ENCODE measurements at places on chromosomes 2 and 18.
A peak's percentile ranks its signal among the peaks of the same experiment; 100 is the strongest.

DNA sequence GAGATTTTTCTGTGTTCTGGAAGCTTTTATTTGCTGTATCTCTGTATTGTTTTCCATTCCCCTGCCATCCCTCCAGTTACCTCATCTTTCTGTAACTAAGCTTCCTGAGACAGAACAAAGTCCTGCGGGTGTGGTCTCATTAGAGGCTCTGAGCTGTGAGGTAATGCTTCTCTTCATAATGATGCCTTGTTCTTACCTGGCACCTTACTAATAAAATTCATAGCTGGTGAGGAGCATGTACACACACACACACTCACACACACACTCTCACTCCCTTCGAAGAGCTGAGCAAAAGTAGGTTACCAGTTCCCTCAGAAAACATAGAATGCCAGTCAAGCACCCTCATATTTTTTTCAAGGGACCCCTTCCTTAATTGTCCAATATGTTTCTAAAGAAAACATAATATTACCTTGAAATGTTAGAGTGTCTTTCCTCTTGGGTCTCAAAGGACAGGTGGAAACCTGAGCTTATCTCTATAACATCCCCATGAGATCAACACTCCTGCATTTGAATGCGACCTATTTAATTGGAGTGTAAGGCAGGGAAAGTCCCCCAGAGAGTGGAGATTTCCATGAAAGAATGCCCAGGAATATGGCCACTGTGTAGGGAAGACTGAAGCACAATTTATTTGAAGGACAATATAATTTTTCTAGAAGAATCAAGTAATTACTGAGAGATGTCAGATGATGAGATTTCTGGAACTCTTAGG, 161.6 kb upstream of the NCK2 start:
- DNase-seq = no peak

GRCh38 chr2:28582595-28582994, 86.7 kb downstream of the PLB1 start:
- no peak for DNase-seq

DNA sequence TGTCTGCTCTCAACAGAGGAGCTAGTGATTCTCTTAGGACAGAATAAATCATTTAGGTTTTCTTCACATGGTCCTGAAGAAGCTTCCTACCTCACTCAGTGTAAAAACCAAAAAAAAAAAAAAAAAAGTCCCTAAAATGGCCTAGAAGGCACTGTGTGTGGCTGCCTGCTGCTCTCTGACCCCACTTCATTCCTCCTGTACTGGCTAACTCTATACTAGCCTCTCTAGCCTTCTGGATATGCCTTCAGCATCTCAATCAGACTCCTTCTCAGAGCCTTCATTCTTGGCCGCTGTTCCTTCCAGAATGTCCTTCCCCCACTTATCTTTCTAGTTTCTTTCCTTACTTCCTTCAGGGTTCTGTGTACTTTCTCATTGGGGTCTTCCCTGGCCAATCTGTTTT, 82.1 kb downstream of the CERS6 start:
- no peak for DNase-seq

DNA sequence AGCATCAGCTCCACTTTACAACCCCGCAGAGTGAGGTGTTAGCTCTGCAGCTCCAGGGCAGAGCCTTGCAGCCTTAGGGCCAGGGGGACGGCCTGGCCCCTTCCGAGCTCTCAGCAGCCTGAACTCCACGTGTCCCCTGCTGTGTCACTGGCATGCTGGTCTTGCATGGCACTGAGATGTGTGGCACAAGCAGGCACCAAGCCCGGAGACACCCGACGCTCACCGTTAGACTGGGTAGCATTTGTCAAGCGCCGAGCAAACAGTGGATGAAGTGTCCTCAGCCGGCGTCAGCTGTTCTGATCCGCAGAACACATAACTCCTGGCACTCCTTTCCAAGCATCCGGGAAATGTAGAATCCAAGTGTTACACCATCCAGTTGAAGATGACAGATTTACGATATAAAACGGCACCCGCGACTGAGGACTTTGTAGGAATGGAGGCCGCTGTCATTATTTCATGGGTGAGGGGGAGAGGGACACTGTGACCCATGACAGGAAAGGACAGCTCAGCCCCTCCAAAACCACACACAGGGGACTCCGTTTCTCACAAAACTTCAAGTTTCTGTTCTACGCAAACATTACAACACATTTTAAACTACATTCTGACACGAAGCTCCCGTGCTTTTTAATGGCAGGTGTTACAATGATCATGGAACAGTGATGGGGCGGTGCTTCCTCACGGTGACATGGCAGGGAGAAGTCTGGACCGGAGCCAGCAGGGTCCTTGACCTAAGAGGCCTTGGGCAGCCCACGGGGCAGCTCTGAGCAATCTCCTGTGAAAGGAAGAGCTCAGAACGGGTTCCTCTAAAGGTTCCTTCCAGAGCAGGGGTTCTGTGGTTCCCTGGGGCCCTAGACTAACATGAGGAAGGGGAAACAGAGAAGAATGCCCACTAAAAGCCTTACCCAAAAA, 89.4 kb downstream of the HDAC4 start:
- peak; percentile 35 for DNase-seq

- no peak for DNase-seq
Measured at GRCh38 chr18:24593401-24593800, 133.0 kb downstream of the HRH4 start.

DNA sequence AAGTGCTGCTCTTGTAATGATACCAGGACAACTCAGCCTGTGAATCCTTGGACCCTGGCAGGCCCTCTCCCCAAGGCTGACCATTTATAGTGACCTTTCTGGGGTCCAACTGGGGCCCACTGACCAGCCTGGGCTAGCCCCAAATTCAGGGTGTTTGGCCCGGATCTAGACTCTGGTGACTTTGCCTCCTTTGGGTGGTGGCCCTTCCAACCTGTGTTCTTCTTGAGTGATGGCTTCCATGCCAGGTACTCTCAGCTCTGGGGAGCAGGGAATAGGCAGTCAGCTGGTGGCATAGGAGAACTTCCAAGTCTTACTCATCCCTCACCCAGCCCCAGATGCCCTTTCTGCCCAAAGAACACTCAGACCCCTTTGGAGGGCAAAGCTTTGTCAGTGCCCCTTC, 10.3 kb downstream of the MYO7B start:
- DNase-seq = no peak

- DNase-seq = no peak
Measured at GRCh38 chr18:2826581-2826980, 20.2 kb upstream of the EMILIN2 start.

GRCh38 chr2:119809339-119810048, 49.8 kb downstream of the PTPN4 start:
- DNase-seq = no peak

- no peak for DNase-seq
Measured at GRCh38 chr2:134310107-134311079, 56.5 kb downstream of the MGAT5 start.

DNA sequence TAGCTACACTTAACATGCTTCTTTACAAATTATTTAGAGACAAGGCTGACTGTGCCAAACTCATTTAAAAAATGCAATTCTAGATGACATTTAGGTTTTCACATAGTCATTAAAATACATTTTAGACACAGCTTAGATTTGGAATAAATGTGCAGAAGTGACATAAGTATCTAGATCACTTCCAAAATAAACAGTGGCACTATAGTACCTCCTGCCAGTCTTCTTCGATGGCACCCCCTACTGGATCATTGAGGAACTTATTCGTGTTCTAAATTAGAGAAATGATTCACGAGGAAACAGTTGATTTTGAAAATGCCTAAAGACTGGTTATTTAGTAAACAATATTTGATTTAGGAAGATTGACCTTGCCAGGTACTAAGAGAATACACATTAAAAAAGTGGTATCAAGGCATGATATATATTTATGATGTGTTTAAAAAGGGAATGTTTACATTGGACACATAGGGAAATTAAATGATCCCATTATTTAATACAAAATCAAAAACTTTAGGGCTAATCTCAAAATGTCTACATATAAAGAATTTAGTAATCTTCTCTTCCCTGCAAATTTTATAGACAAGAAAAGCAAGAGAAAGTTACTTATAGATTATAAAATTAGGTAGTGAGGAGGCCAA, 323.9 kb downstream of the XIRP2 start:
- no peak for DNase-seq
